ENCODE measurements at places on chromosomes 7 and 10. TPM values are rescaled to one million over a fixed set of nuclear protein-coding genes. Genes with fewer than 3 reads are reported as not detected.

DNA sequence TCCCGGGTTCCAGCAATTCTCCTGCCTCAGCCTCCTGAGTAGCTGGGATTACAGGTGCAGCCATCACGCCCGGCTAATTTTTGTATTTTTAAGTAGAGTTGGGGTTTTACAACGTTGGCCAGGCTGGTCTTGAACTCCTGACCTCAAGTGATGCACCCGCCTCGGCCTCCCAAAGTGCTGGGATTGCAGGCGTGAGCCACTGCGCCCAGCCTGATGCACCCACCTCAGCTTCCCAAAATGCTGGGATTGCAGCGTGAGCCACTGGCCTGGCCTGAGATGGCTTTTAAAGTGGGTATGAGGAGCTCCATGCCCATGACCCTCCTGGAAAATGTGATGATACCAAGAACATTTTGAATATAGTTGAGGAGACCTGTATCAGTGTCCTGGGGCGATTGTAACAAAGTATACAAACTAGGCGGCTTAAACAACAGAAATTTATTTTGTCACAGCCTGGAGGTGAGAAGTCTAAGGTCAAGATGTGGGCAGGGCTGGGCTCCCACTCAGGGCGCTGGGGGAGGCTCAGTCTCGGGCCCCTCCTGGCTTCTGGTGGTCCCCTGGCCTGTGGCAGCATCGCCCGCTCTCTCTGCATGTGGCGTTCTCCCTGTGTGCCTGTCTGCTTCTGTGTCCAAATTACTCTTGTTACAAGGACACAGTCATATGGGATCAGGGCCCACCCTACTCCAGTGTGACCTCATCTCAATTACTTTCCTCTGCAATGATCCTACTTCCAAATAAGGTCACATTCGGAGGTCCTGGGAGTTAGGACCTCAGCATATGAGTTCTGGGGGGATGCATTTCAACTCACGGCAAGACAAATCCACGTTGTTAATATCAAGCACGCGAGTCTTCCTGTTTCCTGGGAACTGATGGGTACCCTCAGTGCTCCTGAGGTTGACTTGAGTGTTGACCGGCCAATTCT is 108.8 kb downstream of the ACTR3B start:
- DNase-seq: no peak

Gene HECTD2
- 0.78 TPM for total RNA-seq

Gene NAT16
- total RNA-seq: not detected

DNA sequence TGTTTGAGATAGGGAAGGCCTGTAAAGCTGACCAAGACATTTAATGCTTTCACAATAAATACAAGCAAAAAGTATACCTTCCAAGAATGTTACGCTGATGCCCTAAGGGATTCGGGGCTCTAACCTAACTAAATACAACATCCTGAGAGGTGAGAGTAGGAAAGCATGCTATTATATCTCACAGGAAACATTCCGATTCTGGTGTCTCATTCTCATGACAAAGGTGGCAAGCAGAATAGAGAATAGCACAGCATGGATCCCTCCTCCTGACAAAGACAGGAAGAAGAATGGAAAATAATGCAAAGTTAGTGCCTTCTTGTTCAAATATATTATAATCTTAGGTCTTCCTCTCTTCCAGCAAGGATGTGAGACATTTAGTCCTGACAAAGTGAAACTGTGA is 504.3 kb downstream of the TFEC start:
- no peak for DNase-seq

Gene HOXA6
- 10.2 TPM for total RNA-seq

- peak; percentile 23 for DNase-seq
Measured at GRCh38 chr7:12067156-12067831, 143.8 kb upstream of the TMEM106B start.

DNA sequence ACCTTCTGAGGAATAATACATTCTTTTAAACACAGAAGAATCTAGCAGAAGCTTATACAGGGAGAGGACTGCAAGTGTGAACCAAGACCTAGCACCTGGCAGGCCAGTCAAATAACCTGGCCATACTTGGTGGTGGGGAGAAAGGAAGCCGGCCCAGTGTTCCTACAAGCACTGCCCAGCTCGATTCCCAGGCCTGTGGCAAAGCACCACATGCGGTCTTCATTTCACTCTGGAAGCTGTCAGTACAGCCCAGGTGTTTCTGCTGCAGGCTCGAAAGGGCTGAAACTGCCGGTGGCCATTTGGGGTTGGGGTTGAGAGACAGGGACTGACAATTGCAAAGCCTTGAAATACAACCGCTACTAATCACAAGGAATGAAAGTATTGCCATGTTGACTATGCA is 50.8 kb upstream of the EGFR start:
- no peak for DNase-seq

GRCh38 chr7:1703441-1703840 is 33.4 kb downstream of the ELFN1 start:
- DNase-seq: no peak

- no peak for DNase-seq
Measured at GRCh38 chr7:16421333-16422102, at the start of gene CRPPA. CRPPA (minus strand) TSS chr7:16421538; CDS start chr7:16421322, 216 bp downstream.

- DNase-seq: no peak
Measured at GRCh38 chr10:38209332-38209731, 115.2 kb downstream of the ZNF37A start.

DNA sequence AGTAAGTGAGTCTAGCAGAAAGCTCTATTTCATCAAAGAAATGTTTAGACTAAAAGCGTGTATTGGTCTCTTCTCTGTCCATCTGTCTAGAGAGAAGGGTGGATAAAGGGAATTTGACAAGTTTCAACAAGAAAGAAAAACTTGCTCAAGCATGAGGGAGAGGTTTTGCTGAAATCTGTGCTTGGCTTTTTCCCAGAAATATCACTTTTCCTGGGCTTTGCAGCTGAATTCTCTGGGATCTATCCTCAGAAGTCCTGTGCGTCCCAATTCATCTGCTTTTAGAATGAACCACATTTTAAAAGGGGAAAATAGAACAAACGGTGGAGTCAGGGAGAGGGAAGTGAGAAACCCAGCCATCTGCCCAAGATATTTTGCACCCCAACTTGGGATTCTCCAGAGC is 59.6 kb upstream of the CELF2 start:
- no peak for DNase-seq

Gene IQCE
- 6.2 TPM for total RNA-seq

Gene PVRIG
- 86.6 TPM for total RNA-seq

GRCh38 chr10:50416181-50416824 is 165.0 kb upstream of the ASAH2 start:
- DNase-seq: peak; percentile 45

- no peak for DNase-seq
Measured at GRCh38 chr7:71227126-71227525, 95.2 kb downstream of the GALNT17 start.

DNA sequence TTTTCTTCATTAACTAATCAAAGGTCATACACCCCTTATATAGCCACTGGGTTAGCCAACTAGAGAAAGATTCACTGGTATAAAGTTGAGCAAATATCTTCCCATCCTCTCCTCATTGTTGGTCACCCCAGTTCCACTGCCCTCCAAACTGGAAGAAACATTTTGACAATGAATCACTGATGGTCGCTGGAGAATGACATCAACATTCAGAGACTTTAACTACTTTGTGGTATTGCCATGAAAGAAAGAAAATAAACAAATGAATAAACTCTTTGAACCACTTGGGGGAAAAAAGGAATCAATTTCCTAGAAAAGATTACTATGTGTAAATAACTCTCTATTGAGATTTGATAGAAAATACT is 23.4 kb downstream of the HYCC1 start:
- DNase-seq: no peak

Gene AKR1D1
- not detected for total RNA-seq

- no peak for DNase-seq
Measured at GRCh38 chr7:56081626-56082340, 11.0 kb downstream of the PHKG1 start.

GRCh38 chr7:25496476-25497368 is 268.4 kb upstream of the NPVF start:
- DNase-seq: peak; percentile 14

DNA sequence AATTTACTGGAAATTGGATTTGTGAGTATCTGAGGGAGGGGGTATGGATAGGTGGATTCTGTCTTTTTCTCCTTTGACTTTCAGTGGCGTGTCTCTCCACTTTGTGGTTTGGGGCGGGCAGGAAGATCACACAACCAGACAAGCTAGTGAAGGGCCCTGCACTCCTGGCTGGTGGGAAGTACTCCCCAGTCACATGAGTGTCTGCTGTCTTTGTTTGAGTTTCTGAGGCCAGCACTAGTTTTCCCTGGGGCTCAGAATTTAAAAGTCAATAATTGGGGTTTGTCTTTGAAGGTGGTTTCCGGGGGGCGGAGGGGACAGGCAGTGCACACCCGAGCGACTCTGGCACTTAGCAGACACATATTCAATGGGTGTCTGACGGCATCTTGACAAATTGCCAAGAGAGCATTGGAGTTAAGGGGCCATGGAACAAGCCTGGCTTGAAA is 120.1 kb downstream of the WDFY4 start:
- DNase-seq: no peak

- DNase-seq: no peak
Measured at GRCh38 chr7:135459076-135459475, 50.8 kb downstream of the CNOT4 start.

DNA sequence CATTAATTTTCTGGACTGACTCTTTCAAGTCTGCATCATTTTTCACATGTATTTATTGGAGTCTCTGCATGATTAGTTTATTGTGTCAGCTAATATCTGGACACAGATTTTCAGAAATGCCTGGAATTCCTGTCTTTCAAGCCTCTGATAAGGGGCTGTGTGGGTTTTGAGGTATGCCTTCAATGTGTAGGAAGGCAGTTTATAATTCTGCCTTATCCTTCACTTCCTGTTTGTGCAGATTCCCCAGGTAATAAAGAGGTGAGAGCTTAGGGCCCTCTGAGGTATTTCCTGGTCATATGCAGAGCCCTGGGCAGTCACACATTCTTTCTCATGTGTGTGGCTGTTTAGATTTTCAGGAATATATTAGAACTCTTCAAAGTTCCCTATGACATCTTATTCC is 79.4 kb upstream of the PRKCQ start:
- DNase-seq: no peak

DNA sequence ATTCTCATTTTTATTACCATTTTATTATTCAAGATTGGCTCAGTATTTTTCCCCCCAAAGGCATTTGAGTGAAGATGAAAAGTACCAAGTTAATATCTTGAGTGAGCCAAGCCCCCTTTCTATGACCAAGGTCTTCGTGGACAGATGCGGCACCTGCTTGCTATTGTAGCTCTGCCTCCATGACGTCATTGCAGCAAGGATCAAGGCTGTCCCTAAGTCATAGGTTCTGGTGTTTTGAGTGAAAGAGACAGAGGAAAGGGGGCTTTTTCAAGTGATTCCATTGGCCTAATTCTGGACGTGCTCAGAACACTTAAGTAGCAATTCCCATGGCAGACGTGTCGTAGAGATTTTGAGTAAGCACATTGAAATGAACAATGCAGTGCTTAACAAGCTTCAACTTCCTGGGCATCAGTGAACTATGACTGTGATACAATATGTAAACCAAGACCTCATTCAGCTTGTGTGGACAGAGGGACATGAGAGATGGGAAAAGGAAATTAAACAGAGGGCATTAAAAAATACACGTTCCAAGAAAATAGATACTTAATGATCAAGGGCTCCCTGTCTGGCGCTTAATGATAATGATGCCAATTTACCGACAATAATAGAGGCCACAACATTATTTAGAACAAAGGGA is 248.7 kb upstream of the NPVF start:
- no peak for DNase-seq

DNA sequence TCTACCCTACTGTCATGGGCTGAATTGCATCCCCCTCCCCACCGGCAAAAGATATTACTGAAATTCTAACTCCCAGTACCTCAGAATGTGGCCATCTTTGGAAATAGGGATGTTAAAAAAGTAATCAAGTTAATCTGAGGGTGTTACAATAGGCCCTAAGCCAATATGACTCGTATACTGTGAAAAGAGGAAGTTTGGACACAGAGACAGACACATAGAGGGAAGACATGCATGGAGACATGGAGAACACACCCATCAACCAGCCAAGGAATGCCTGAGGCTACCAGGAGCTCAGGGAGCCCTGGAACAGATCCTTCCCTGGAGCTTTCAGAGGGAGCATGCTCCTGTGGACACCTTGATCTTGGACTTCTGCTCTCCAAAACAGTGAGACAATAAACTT is 138.2 kb upstream of the ADO start:
- DNase-seq: no peak

Gene CD36
- not detected for total RNA-seq
